Activated CD8-positive, alpha-beta memory T cell treated with anti-CD3 and anti-CD28 coated beads for 1 hour (primary cell): ENCODE measurements at places on chromosomes 1 and 21.

- DNase-seq = no peak
Observed at GRCh38 chr1:8427493-8427892, 109.6 kb downstream of the SLC45A1 start.

- DNase-seq = no peak
Observed at GRCh38 chr21:17674106-17674505, 61.4 kb upstream of the BTG3 start.

DNA sequence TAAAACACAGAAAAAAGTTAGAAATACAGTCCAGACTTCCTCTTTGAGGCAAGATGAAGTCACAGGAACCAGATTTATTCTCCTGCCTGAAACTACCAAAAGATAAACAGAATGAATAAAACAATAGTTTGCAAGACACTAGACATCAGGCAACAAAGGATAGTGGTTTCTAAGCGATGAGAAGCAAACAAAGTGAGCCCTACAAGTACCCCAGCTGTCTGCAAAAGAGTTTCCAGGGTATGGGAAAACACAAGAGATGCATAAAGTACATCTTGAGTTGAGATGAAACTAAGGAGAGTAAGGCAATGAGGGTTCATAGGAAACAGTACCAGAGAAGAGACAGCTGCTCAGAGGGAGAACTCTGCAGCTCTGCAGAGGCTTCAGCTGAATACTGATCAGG lies 83.3 kb upstream of the COL24A1 start:
- no peak for DNase-seq

DNA sequence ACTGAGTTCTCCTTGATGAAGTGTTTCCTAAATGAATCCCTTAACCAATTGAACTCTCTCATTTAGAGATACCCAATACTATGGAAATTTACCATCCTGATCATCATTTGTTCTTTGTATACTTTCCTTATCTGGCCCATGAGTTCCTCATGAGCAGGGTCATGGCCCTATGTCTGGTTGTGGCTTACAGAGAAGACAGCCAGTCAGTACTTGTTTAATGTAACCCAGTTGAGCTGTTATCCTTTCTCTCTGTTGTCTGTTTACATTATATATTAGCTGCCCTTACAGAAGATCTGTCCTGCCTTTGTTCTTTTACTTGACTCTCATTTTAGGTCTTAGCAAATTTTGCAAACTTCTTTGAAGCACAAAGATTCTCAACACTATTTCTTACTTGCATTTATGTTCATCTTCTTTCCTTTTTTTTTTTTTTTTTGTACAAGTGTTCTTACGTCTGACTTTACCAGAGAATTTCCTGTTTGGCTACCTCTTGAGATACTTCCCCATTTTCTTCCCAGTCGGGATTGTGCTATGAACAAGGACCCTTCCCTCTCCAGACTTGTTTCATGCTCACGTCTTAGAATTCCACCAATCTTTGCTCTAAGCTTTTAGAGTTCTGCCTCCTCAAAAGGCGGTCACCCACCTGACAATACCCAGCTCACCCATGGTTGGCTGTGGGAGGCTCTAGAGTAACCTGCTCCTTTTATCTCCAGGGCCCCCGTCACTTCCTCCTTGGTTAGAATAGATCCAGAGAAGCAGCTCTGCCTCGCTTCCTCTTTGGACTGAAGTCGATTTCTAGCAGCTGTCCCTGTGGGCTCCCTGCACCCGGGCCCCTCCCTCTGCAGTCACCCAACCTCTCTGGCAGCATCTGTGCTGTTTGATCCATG lies 53.6 kb upstream of the RUNX1 start:
- DNase-seq = no peak

GRCh38 chr21:46355161-46356004 lies 31.4 kb downstream of the PCNT start:
- DNase-seq = peak; percentile 18

DNA sequence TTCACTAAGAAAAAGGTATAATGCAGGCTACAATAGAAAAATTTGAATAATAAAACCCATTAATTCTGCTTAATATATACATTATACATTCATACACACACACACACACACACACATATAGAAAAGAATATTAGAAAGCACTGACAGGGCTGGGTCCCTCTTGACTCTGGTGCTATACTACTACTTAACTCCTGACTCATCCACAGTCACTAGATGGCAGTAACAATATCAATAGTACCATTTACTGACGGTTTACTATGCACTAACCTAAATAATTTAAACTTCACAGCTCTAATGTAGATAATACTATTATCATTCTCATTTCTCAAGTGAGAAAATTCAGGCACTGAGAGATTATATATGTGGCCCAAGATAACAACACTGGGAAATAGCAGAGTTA lies 87.5 kb downstream of the COP1 start:
- DNase-seq = no peak

- DNase-seq = no peak
Observed at GRCh38 chr1:208326033-208326432, 81.8 kb upstream of the PLXNA2 start.

GRCh38 chr21:33650929-33651509 lies 8.7 kb downstream of the ITSN1 start:
- DNase-seq = no peak

GRCh38 chr1:228077565-228078330 lies 4.8 kb upstream of the ARF1 start:
- no peak for DNase-seq

- DNase-seq = no peak
Observed at GRCh38 chr21:24428591-24429199, 1178.6 kb downstream of the MRPL39 start.

DNA sequence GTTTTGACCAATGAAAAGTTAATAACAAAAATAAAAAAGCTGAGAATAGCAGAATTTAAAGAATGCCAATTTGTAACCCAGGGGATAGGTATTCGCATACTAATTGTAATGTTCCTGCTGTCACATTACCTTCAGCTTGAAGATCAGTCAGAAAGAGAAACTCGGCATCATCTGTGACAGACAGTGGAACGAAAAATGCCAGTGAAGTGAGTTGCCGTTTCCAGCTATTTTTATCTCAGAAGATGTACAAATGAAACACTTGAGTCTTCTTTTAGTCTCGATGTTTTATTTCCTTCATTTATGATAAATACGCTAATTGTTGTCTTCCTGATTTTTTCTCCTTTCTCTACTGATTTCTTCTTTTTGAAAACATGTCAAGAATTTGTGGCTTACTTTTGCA lies 26.1 kb downstream of the RGS21 start:
- no peak for DNase-seq

DNA sequence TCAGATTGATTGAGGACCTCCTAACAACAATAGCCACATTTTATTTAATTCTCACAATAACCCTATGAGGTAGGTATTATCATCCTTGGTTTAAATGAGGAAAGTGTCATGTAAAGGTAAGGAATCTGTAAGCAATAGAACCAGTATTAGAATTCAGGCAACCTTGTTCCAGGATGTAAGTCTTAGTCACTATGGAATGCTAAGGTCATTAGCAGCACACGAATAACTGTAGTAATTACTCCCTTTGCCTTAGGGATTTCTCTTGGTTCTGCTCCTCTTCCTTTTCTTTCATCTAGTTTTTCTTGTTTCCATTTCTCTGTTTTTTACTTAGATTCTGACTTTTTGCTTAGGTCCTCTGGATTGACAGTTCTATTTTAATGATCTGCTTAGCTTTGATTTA lies 23.1 kb upstream of the ATP6V1G3 start:
- no peak for DNase-seq

DNA sequence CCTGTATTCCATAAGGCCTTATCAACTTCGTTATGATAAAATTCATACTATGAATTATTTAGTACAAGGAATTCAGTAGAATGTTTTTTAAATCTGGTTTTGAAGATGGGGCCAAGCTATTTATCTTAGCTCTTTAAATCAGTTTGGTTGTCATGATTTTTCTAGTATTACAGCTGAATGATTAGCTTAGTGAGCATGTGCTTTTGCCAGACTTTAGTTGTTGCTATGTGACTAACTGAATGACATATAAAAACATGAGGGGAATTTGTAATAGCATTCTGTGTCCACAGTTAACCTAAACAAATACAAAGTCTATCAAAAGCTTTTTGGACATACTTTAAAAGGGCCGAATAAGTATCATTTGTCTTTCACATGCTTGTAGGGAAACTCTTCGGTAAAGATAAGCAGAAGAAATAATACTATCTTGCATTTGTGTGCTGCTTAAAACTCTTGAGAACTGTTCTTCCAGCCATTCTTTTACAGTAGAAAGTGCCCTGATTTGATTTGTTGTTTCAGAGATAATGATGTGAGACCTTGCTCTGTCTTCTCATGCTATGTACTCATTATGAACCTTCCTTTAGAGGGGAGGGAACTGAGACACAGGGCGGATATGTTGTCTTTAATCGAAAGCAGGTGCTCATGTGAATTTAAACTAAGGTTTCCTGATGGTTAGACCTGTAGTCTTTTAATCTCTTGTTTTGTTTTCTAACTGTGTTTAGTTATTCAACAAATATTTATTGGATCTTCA lies 18.8 kb downstream of the NEK7 start:
- no peak for DNase-seq

DNA sequence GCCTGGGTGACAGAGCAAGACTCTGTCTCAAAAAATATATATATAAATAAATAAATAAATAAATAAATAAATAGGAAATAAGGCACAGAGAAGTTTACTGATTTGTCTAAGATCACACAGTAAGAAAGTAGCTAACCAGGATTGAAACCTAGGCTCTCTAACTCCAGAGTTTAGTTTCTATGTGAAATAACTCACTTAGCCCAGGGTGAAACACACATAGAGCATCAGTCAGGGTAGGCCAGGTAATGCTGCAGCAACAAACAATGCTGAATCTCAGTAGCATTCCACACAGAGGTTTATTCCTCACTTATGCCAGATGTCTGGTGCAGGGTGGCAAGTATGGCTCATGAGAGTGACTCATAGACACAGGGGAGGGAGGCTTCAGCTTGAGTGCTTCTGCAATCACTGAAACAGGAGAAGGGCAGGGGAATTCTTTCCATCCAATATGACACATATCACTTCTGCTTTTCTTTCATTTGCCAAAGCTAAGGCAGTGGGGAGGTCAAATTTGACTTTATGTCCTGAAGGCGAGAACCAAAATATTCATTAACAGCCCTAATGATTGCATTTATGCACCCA lies 37.1 kb upstream of the KANK4 start:
- DNase-seq = no peak

- no peak for DNase-seq
Observed at GRCh38 chr21:36835383-36835795, 131.1 kb downstream of the HLCS start.

DNA sequence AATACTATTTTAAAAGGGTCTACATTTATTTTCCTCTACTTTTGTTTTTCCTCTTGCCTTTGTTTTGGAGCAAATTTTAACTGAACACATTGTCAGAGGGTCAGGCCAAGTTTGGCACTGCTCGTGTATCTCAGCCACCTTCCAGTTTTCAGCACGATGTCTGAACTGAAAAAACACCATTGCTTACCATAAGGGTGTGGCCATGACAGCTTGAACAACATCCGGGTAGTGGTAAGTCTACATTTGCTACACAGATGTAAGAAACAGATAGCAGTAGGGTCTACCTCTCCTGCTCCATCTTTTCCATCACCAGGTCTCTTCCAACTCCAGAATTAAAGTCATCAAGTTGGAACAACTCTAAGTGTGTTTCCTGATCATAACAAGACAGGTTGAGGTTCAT lies 4.2 kb downstream of the HIVEP3 start:
- no peak for DNase-seq

GRCh38 chr1:27018316-27018715 lies 5.7 kb upstream of the TENT5B start:
- no peak for DNase-seq

- no peak for DNase-seq
Observed at GRCh38 chr1:43315481-43315880, 14.7 kb downstream of the TIE1 start.

DNA sequence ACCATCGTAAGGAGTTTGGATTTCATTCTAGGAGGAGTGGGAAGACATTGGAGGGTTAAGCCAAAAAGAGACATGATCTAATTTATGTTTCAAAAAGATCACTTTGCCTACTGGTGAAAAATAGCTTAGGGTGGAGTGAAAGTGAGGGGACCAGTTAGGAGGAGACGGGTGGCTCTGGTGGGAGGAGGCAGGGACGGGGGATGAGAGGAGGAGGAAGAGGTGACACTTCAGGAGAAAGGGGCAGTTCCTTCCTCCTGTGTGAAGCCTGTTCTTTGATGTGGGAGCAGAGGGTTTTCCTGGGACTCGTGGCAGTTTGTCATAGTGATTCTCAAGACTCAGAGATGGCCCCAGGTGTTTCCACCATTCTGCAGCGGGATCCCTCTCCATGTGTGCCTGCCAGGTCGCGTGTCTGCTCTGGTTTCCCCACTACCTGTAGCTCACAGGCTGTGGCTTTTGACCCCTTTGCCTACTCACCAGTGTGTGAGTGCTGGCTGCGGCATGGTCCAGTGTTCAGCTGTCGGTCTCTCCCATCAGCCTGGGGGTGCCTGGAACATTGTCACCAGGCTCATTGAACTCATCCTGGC lies 102.4 kb downstream of the CNIH3 start:
- no peak for DNase-seq

DNA sequence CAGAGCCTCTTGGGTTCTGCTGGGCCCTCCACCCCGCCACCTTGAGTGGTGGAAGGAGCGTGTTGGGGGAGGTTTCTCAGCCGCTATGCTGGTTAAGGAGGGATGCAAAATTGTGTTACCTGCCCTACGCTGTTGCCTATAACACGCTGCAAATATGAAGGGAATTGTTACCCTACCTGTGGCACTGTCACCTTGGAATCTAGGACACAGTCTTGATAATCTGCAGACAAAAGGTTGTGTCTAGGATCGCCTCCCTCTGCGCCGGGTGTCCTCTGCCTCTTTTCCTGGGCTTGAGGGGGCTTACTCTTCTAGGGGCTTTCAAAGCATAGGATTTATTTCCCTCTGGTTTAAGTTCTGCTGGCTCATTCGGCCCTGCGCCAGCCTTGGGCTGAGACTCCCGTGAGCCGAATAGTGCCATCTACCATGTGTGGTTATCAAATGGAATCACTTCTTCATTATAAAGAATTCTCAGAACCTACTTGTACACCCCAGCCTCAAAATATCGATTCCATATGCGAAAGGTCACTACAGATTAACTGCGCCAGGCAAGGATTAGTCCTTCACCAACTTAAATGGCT lies 697 bp downstream of the SLC22A15 start:
- no peak for DNase-seq

GRCh38 chr1:3066250-3066711 lies 2.7 kb upstream of the PRDM16 start:
- no peak for DNase-seq

GRCh38 chr1:55965981-55966461 lies 613.3 kb downstream of the PLPP3 start:
- no peak for DNase-seq

GRCh38 chr1:230349020-230349393 lies 77.1 kb downstream of the PGBD5 start:
- DNase-seq = no peak

- no peak for DNase-seq
Observed at GRCh38 chr1:153478692-153479618, 18.5 kb upstream of the S100A7 start.

DNA sequence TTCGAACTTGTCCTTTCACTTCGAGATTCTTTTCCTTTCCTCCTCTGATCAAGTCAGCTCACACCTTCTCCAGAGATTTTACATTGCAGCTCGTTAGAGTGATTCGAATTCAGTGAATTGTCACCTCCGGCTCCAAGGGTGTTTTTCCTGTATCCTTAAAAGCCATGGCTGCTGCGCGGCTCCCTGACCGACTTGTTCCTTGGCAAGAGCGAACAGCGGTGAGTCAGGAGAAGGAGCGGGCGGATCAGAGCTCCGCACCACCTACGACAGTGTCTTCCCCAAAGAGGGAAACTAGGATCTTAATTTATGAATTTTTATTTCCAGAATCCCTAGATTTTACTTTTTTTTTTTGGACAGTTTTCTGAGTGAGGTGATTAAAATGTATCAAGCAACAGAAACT lies 204.4 kb upstream of the ADGRL2 start:
- no peak for DNase-seq
